Activated CD4-positive, alpha-beta T cell treated with anti-CD3 and anti-CD28 coated beads, Interleukin-2, amount 10 ng/mL, durations not matched to agents 24 days and 14 days (primary cell): ENCODE measurements at places on chromosomes 7 and 10. TPM values are rescaled to one million over a fixed set of nuclear protein-coding genes. Genes with fewer than 3 reads are reported as not detected.

The ABLIM1 gene
- 16.5 and 18.5 TPM in 2 replicates for total RNA-seq

The PRSS37 gene
- not detected in 2 replicates for total RNA-seq

The EEPD1 gene
- 0.61 and 0.71 TPM in 2 replicates for total RNA-seq

The SPDYE16 gene
- total RNA-seq = 0.47 TPM in 1 of 2 replicates, not detected in the other

The PRPS1L1 gene
- not detected in 2 replicates for total RNA-seq

The NKX2-3 gene
- total RNA-seq = not detected in 2 replicates

The CYP3A4 gene
- not detected in 2 replicates for total RNA-seq

The CRPPA gene
- total RNA-seq = 1.1 and 1.3 TPM in 2 replicates

The CLRN3 gene
- not detected in 2 replicates for total RNA-seq

The MSMB gene
- not detected in 2 replicates for total RNA-seq

The SFTPA2 gene
- not detected in 2 replicates for total RNA-seq

The PIP gene
- total RNA-seq = not detected in 2 replicates

The TFEC gene
- total RNA-seq = not detected in 2 replicates

GRCh38 chr10:85674851-85675250, 691.7 kb downstream of the GRID1 start:
- DNase-seq = no peak

- no peak for DNase-seq
Observed at GRCh38 chr7:11616466-11616865, 215.5 kb downstream of the THSD7A start.

DNA sequence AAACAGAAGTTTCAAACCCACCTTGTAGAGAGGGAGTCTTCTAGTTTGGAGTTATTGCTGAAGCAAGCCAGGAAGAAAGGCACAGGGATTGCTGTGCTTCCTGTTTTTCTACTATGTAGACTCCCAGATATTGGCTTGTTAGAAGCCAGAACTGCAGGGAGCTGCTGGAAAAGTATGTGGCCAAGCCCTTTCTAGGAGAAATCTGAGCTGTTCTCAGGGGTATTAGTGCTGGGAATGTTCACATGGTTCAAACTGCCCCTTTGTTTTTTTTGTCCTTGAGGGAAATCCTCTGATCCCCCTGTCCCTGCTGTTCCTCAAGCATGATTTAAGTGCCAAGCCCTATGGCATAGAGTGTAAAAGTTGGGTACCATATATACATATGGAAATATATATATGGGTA, 184.0 kb downstream of the CCDC7 start:
- DNase-seq = no peak

- DNase-seq = peak; percentile 83
Observed at GRCh38 chr7:23469150-23469960, 936 bp downstream of the IGF2BP3 start.

GRCh38 chr10:73167458-73167782, 388 bp downstream of the ECD start:
- no peak for DNase-seq

DNA sequence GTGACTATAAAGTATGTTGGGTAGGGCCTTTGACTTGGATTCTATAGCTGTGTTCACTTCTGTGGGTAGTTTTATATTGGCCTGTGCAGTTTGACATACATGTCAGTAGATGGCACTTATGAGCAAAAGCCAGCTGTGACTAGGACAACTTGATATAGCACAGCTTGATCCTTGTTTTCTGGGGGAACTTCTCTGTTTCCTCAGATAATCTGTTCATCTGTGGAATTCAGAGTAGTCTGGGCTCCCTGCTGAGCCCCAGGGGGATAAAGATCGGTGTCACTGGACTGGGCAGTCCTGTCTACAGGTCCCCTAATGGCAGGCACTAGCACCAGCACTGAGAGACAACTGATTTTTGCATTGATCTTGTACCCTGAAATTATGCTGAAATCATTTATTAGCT, 25.4 kb downstream of the CYP2C9 start:
- DNase-seq = peak; percentile 52

- DNase-seq = no peak
Observed at GRCh38 chr7:20529260-20529659, 86.2 kb upstream of the ABCB5 start.

DNA sequence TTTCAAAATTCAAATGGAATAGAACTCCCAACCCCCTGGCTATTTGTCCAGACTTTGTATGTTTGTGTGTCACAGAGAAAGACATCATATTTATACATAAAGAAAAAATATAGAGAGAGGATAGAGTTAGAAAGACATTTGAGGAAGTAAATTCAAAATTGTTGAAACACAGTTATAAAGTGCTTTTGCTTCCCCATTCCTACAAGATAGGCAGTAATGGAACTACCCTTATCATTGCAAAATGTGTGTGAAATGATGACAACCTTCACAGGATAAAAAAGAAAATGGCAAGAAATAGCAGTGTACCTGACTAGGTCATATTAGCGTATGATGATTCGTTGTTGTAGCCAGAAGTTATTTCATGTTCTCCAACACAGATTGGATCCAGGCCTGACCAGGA, 63.1 kb downstream of the FZD1 start:
- no peak for DNase-seq

GRCh38 chr10:97796651-97797050, 24.9 kb upstream of the SFRP5 start:
- peak; percentile 84 for DNase-seq

DNA sequence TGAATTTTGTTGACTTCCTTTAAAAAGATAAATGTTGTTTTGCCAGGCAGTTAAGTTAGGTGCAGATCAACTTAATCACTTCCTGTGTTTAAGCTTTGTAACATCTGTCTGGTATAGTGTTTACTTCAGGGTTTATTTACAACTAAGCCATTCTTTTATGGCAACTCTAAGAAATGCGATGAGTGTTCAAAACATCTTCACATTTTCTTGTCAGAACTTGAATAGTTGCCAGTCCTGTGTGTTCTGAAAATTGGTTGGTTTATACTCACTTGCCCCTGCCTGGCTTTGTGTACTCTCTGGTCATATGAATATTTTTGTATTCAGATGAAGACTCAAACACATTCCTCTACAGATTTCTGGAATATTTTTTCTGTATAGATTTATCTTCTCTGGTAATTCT, 327.2 kb downstream of the MDFIC start:
- no peak for DNase-seq

DNA sequence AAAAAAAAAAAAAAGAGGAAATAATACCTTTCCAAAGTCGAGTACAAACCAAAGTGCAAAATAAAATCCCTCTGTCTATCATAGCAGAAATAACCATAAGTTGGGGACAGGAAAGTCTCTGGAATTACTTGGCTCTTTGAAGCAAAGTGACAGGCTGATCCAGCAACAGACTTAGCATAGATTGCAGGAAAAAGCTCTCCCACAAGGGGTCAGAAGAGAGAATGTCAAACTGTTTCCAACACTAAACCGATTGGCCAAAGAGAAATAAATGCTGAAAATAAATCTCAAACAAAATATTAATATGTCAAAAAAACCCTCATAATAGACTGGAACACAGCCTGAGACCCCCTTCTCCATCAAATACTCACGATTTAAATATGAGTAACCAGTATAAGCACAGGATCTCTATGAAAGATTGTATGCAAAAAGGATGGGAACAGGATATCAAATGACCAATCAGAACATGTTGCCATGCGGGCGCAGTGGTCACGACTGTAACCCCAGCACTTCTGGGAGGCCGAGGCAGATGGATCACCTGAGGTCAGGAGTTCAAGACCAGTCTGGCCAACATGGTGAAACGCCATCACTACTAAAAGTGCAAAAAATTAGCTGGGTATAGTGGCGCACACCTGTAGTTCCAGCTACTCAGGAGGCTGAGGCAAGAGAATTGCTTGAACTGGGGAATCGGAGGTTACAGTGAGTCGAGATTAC, 1000.7 kb upstream of the LRRN3 start:
- peak; percentile 70 for DNase-seq

GRCh38 chr7:157041004-157041403, 30.5 kb upstream of the MNX1 start:
- DNase-seq = no peak

DNA sequence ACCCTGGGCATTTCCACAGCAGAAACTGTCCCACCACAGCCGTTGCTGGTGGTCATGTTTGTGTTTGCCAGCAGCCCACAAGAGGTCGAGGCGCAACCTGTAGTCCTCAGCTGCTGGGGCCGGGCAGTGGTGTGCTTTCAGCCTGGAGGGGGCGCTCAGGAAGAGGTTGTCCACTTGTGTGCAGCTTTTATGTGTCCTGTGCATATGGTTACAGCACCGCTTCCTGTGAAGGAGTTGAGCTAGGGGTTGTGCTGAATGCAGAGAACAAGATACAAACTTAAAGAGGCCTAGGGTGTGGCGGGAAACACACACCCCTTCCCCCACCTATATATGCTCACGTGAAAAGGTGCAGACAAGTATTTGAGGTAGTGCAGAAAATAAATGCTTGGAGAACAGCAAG, 29.5 kb upstream of the PFKFB3 start:
- DNase-seq = peak; percentile 91

DNA sequence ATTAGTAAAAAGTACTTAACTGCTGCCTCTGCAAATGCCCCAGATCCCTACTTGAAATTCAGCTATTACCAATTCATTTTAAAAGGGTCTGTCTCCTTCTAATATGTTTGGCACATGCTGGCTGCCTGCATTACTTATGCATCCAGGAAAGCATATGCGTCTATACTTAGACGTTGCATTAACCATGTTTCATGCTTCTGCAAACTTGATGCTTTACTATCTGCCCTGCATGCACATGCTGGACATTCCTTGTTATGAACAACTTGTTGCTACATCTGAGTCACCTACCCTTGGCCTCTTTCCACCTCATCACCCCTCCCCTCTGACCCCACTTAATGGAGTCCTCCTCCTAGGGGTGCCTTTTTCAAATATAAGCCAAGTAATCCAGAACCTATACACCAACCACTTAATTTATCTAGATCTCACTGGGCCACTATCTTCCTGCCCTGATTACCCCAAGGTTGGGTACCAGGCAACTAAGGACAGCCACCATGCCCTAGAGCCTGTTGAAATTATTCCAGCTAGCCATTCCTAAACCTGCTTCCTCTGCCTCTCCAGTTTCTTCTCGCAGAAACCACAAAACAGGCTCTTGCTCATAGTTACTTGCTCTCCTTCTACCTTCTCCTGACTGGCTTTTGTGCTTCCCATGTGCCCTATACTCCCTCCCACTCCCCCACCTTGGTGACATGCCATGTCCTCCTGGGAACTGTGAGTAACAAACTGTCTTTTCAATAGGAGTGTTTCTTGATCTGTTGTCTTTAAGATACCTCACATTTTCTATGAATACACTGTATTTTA, 1187.9 kb downstream of the REEP3 start:
- DNase-seq = no peak

DNA sequence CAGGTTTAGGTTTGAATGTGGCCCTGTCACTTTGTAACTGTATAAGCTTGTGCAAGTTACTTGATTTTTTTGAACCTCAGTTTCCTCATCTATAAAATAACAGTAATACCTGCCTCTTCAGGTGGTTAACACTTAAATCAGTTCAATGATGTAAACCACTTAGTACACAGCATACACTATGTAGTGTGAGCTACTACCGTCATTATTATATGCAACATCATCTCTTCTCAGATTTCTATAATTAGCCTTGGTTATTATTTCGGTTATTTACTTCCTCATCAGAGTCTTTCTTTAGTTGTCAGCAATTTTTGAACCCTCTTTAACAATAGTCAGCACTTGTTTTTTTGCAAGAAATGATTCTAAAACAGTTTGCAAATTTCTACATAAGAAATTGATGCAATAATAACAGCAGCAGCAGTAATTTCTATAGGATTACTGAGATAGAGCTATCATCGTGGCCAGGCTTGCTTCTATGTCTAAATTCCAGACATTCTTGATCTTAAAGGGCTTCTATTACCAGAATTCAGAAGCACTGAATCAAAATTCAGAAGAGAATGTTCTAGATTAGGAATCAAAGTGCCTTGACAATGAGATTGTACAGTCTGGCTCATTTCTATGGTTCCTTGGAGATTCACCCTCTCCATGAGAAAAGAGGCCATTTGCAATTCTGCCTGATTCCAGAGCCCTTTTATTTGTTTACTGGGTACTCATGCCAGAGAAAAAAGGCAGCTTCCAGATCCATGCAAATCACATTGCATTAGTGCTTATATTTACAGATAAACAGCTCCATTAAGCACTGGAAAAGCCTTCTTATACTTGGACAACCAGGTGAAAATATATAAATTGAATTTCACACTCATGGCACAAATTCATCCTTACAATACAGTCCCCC, 25.0 kb upstream of the WDR11 start:
- no peak for DNase-seq

DNA sequence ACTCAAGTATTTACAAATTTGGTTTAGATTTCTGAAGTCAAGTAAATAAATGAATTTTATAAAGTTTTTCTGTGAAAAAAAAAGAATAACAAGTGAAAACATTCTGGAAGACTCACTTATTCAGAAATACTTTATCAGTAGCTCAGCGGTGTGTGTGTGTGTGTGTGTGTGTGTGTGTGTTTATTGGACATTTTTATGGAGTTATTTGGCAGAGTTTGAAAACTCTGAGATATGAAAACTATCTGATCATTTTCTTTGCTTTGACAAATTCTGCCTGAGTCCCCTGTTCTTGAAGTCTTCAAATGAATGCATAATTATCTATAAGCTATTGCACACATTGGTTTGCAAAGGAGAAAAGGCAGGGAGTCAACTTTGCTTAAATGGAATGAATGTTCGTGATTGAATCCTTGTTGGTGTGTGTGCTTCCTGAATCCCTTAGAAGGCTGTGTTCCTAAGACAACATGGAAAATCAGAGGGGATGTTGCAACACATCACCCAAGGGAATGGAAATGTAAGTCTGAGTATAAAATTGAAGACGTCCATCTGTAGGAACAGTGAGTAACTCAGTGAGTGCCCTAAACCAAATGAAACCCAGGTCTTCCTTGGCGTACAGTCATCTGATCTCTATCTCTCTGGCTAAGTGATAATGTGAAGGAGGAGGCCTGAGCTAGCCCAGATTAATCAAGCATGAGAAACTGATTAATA, 160.9 kb downstream of the REEP3 start:
- DNase-seq = no peak

DNA sequence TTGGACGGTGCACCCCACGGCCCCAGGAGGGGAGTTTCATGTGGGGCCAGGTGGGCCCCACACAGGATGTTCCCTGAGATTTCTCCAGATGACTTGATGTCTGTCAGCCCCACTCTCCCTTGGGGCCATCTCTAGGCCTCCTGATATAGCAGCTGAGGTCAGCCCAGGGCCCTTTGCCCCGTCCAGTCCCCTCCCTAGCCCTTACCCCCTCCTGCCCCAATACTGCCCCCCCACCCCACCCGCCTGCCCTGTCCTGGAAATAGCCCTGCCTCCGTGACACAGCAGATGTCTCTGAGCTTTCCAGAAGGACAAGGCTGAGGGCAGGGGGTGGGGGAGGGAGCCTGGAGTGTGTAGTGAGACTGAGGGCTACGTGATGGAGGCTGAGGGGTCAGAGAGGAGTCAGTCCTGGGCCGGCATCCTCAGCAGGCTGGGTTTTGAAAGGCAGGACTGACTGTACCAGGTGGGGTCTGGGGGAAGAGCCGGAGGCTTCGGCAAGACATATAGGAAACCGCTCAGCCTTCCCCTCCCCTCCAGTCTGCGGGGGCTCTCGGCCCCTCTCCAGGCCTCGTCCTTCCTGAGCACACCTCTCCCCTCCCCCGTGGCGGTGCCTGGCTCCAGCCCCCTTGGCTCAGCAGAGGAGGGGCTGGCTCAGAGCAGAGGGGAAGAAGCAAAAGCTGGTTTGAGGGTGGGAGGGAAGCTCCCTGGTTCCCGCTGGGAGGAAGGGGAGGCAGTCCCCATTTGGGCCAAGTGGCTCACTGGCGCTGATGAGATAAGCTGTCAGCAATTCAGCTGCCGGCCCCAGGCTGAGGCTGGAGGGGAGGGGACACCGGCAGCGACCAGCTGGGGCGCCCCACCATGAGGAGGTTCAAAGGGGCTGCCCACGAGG, 2.0 kb downstream of the FLNC start:
- no peak for DNase-seq

GRCh38 chr10:68992636-68993440, 4.2 kb downstream of the KIFBP start:
- DNase-seq = no peak

GRCh38 chr7:122454776-122455507, 150.4 kb upstream of the FEZF1 start:
- DNase-seq = no peak
